ENCODE measurements at places on chromosomes 3 and 15.

- peak; percentile 18 for DNase-seq
These were observed 863 bp downstream of the PSMA4 start for GRCh38 chr15:78540871-78541743.

GRCh38 chr3:130256821-130257340 lies 88.6 kb upstream of the COL6A5 start:
- no peak for DNase-seq

DNA sequence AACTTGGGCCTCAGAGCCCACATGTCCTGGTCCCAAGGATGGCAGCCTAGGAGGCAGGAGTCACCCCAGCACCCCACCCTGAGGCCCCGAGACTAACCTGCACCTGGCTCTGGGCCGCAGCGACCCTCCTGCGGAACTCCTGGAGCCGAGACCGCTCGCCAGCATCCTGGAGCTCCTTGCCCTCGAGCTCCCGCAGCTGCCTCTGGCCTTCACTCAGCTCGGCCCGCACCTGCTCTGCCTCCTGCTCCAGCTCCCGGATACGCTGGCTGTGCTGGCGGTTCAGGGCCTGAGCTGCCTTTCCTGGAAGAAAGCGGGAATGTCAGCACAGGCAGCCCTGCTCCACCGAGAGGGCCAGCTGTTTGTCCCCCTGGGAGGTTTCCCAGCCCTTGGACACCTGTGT lies 13.2 kb downstream of the KIF7 start:
- no peak for DNase-seq

DNA sequence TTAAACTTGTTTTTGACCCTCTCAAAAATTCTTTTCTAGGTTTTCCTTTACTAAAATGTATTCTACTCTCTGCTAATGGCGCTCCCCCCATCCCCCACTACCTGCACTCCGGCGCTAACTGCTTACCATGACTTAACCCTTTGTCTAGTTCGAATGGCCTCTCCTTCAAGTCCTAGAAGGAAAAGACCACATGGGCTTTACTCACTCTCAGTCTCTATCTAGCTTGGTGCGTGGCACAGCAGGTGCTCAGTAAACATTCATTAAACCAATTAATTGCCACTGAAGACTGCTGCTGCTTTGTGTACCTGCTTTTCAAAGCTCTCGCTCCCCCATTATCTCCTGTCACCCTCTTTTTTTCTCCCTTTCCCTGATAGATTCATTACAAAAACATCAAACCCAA lies 457.7 kb upstream of the THRB start:
- DNase-seq: no peak

DNA sequence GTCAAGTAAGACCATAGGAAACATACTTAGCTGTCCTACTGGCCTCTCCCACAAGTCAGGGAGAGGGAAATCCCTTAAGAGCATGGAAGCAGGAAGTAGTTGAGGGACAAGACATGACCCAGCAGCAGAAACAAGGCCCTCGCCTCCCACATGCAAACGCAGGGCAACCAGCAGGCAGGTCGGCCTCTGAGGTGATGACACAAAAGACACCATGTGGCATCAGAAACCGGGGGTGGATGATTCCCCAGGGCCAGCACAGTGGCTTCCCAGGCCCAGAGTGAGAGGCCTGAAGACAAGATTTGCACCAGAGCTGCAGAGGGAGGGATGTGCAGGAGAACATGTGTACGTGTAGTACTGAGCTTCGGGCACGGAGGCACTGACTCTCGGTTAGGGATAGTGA lies 26.3 kb downstream of the PXYLP1 start:
- no peak for DNase-seq

DNA sequence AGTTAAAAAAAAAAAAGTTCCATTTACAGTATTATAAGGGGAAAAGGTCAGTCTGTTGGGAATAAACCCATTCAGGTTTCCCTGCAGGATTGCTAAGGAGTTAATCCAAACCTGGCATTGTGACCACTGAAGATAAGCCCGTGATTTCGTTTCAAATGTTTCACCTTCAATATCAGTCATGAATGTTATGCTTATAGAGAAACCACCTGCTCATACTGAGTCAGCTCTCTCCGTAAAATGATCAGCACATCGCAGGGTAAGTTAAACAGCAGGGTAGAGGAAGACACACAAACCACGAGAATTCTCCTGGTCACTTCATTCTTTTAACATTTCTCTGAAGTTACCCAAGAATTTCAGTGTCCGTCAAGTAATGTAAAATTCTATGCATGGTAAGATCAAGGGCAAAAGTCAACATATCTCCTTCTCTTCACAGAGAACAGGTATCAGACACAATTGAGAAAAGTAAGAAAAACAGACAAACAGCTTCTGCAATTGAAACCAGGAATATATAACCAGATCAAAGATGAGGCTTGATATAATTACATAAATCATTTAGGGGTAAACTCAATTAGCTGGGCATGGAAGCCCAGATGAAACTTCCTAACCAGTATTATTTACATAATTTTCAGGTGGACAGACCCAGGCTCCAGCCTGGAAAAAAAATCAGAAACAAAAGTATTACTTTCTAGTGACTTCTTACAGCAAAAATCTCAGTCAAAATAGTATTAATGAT lies 67.6 kb upstream of the ARHGEF3 start:
- DNase-seq: no peak

GRCh38 chr3:14598143-14598569 lies 53.4 kb upstream of the CCDC174 start:
- DNase-seq: peak; percentile 36

GRCh38 chr3:79005084-79005483 lies 762.7 kb downstream of the ROBO1 start:
- no peak for DNase-seq
